ENCODE measurements at places on chromosomes 12 and 14.

DNA sequence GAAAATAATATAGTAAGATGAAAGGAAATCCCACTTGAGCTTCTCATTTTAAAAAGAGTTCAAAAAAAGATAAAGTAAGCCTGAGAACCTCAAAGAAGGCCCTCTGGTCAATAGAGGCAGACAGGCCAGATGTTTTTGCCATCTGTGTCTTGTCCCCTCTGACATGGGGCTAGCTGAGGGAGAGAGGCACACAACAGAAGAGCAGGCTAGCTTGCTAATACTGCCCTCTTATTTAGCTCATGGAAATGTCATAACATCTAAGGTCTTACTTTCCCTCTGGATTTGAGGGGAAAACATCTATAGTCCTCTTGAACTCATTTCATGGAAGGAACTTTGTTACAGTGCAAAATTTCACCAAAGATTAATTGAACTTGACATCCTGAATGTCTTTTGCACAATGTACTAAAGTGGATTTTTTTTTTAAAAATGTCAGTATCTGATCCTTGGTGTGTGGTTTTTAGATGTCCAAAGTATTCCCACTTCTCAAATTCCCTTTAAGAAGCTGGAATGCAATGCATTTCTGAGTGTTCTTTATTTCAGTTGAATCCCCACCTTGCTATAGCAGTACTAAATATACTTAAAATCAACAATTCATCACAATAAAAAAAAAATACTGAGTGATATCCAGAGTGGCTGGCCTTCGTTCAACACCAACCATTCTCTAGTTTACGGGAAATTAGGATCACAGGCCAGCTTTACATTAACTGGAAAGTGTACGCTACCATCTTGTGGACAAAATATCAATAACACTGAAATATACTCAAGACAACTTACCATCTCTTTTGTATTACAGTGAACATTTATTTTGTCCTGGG is 176.7 kb downstream of the PAH start:
- DNase-seq = no peak

DNA sequence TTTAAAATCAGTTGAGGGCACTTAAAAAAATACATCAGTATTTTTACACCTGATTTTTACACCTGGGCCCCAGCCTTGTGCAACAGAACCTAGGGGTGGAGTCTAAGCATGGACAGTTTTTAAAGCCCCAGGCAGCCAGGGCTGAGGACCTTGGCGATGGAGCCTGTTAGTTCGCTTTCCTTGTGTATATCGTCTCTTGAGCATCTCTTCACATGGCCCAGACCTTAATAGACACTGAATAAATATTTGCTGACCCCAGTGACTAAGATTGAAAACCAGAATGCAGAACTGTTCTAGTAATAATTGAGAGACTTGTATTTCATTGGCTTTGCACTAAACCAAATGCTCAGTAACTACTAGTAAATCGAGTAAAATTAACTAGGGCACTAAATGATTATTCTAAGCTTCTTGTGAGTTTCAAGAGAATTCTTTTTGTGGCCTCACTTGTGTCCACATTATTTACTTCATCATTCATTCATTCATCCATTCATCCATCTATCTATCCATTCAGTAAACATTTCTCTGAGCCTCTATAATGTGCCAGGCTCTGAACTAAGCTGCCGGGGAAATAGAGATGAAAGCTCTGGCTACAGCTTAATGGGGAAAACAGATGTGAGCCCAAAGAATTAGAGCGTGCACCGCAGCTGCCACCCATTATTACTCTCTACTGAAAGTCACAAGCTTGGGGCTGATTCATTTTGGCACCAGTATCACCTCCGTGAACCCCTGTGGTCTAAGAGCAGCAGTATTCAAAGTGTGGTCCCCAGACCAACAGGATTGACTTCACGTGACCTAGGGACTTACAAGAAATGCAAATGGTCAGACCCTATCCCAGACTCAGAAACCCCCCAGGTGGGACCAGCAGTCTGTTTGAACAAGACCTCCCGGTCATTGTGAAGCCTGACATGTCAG is 30.7 kb upstream of the BCL7A start:
- no peak for DNase-seq

GRCh38 chr12:11658791-11659190 is 9.3 kb downstream of the ETV6 start:
- no peak for DNase-seq

- DNase-seq = no peak
Observed at GRCh38 chr12:109737126-109737525, 23.5 kb downstream of the FAM222A start.

GRCh38 chr14:48349689-48350088 is 674.3 kb upstream of the MDGA2 start:
- no peak for DNase-seq

DNA sequence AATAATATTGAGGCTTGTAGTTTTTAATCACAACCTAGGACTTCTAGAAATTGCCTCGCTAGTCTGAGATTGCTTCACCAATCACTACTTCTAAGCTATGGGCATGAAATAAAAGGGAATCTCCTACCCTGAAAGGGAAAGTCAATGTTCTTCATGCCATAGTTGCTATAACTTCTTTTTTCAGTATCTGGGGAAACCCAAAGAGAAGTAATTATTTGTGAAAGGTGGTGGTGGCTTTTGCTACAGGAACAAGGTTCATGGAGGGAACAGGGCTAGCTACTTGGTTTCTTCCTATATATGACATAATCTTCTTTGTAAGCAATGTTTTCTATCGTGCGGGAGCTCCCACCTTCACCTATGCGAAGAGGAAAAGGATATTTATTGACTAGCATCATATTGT is 61.6 kb upstream of the DNM1L start:
- DNase-seq = no peak

GRCh38 chr14:92527721-92528120 is 14.1 kb downstream of the RIN3 start:
- DNase-seq = no peak

- no peak for DNase-seq
Observed at GRCh38 chr12:128698301-128698972, 125.3 kb downstream of the SLC15A4 start.

- peak; percentile 60 for DNase-seq
Observed at GRCh38 chr12:54191550-54192022, 2.8 kb upstream of the SMUG1 start.

- DNase-seq = no peak
Observed at GRCh38 chr12:131218026-131218922, 264.6 kb downstream of the ADGRD1 start.

DNA sequence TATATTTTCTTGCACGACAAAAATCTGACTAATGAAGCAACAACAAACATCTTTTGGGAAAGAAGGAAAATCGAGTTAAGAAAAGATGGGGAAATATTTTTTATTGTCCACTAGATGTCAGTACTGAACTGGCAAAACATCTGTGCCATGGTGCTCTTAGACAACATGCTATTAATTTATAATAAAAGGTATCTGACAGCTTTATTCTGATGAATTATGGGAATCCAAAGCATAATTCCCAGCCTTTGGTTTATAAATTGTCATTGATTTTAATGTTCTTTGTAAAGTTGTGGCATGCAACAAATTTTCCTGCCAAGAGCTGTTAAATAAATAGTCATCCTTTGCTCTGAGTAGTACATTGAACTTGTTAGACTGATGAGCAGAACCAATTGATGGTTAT is 231.2 kb downstream of the ETNK1 start:
- no peak for DNase-seq

DNA sequence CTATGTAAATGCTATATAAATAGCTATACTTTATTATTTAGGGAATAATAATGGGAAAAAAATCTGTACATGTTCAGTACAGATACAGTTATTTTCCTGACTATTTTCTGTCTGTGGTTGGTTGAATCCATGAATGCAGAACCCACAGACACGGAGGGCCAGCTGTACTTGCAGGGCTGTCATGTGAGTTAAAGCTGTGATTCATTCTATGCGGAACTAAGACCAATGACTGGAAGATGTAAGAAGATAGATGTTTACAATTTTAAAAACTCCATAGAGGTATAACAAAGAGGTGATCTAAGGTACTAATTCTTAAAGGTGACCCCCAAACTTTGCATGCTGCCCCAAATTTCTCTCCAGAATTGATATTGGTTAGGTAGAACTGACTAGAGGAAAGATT is 14.6 kb downstream of the PCNX4 start:
- DNase-seq = no peak

DNA sequence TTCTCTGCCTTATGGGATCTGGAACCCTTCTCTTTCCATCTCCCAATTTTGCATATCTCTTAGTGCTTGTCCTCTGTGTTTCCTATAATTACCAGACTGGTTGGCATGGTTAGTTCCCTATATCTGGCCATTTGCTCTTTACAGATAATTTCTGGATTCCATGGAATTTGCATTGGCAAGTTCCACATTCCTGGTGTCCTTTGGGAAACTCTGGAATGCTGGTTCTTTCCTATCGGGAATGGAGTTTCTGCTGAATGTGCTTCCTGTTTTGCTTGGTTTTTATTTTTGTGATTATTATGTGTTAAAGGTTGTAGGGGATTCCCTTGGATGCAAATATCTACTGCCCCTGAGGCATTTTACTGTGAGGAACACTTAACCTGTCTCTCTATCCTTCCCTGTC is 193.0 kb upstream of the BTG1 start:
- no peak for DNase-seq

DNA sequence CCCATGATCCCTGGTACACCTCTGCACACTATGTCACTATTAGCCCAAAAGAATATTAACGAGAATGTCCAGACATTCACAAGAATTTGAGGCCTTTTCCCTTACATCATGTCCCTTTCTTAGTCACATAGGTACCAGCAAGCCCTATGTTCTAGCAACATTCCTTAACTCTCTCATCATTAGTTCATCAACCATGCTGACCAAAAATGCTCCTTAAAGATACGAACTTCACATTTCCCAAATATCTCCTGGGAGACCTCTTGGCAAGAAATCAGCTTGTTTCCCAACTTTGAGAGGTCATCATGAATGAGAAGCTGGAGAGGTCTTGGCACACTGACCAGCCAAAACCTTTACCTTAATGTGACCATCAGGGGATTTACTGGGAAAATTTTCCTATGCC is 4.6 kb downstream of the SALL2 start:
- no peak for DNase-seq

GRCh38 chr12:27723212-27723611 is 12.6 kb downstream of the MRPS35 start:
- no peak for DNase-seq

DNA sequence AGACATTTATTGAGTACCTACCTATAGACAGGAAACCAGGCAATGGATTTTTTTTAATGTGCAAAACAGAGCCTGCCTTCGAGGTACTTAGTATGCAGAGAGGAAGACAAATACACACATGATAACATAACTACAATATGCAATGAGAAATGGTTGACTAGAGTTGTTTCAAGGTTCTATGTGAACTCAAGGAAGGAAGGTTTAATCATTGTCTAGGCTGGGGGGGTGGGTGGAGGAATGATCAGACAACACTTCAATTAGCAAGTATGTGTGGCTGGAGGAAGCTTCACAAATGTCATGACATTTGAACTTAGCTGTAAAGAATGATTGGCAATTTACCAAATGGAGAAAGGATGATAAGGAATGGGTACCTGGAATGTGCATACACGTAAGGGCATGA is 985.3 kb downstream of the FLRT2 start:
- no peak for DNase-seq

GRCh38 chr12:106248846-106249371 is 1.1 kb upstream of the CKAP4 start:
- no peak for DNase-seq

GRCh38 chr14:81311141-81311540 is 89.0 kb downstream of the STON2 start:
- no peak for DNase-seq
